ENCODE measurements at places on chromosomes 3 and 15.

- DNase-seq, result no peak
Measured at GRCh38 chr3:102174312-102174712, 260.5 kb upstream of the ZPLD1 start.

DNA sequence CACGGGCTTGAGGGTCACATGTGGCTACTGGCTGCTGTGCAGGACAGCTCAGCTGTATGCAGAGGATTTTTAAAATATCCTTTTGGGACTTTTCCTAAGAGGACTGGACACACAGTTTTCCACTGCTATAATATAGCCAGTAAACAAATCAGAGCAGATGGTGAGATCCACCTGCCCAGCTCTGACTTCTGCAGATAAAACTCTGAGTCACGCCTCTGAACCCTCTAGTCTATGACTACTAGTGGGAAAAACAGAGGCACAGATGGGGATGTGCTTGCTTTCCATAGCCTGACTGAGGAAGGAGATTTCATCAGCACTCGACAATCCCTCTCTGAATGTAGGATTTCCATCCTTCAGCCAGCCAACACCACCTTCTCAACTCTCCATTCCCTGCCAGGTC is 45.1 kb downstream of the COLQ start:
- DNase-seq, result no peak

DNA sequence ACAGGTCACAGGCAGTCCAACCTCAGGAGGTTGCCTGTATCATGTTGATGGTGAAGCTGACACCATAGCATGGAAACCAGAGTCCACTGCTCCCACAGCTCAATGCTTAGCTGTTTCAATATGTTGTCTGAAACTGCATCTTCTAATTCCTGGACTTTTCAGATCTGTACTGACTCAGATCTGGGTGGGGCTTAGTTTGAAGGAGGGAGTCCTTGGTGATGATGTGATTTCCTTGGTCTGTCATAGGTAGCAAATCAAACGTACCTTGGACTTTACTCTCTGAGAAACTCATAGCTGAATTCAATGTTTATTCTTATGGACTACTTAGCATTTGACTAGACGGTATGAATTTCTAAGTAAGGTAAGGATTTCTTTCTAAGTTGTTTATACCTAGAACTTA is at the start of gene HHLA2:
HHLA2 (plus strand) TSS at position 310 of the 400 bp plus-strand sequence. CDS start 55,266 bp downstream, outside the sequence.
- peak; percentile 47 for DNase-seq

DNA sequence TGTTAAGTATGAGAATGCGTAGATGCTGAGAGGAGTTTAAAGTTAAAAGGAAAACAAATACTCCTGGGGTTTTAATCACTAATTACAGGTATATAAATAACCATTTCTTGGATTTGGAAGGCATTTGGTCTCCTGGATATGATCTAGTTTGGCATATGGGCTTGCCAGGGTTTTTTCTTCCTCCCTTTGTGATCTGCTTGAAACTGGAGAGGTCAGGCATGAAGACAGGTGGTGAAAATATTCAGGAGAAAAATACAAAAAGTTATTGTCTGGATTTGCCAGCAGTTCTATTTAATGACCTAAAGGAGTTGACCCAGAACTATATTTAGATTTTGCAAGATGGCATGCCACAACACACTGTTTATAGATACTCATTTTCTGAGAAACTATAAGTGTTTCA is 136.3 kb downstream of the DIPK2A start:
- no peak for DNase-seq

DNA sequence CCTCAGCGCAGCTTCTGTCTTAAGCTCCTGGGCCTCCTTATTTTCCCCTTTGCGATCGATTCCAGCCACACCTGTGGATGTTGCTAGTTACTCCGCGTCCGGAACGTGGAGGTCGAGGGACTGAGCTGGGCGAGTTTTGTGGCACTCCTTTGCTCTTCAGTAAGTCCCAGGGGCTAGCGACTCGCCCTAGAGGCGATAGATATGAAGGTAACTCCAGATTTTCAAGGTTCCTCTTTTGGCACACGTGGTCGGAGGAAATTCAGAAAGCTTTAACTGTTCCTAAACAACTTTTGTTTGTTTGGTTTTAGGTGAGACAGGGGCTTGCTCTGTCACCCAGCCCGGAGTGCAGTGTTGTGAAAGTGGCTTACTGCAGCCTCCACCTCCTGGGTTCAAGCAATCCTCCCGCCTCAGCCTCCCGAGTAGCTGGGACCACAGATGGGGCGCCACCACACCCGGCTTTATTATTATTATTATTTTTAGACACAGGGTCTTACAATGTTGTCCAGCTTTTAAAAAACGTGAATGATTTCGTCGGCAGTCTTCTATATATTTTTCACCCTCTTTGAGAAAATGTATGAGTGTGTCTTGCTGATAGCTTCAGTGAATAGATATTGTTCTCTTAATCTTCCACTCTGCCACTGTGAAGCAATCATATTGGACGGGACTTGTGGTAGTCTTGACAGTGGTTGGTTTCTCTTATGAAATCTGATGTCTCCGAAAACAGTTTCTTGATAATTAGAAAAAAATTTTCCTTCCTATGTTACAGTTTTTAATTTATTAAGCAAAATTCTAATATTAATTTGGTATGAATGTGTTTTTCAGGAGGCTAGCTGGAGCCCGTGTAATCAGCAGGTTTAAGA is 785 bp downstream of the MFSD1 start:
- no peak for DNase-seq

All from stimulated activated naive CD8-positive, alpha-beta T cell treated with anti-CD3 and anti-CD28 coated beads, Interleukin-15, amount 100 ng/mL, for 72 hours (primary cell).